ENCODE measurements at places on chromosomes 3 and 15.

GRCh38 chr15:28933710-28934445 lies 48.1 kb downstream of the APBA2 start:
- DNase-seq = no peak

GRCh38 chr3:34268032-34268709 lies 469.7 kb downstream of the PDCD6IP start:
- DNase-seq = no peak

DNA sequence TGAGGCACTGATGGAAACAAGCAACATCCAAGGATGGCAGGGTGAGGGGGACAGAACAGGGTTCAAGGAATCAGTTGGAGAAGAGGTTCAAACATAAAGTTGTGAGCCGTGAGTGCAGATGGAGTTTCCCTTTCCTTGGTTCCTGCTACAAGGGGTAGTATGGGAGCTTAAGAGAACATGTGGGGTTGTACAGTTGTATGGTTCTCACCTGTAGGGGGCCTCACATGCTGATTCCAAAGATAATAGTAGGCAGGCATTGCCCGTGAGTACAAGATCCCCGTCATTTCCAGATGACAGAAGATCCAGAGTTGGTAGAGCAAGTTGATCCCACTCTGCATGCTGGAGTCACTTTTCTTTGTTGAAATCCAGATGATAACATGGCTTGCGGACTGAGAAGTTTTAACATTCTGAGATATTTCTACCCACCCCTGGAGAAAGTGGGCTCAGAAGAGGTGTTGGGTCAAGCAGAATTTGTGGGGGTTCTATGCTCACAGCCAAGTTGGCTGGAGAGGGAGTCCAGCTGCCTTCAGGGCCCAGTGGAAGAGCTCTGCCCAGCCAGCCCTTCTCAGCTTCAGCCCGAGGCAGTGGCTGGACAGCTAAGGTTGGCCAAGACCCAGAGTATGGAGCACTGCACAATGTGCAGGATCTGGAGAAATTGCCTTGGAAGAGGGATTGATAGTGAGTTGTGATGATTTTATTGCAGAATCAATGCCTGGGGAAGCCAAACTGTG lies 141.8 kb downstream of the THSD4 start:
- no peak for DNase-seq

- no peak for DNase-seq
These were observed 194.0 kb upstream of the FEZF2 start for GRCh38 chr3:62567097-62568021.

- no peak for DNase-seq
These were observed 51.0 kb downstream of the TPRA1 start for GRCh38 chr3:127539366-127540060.

- DNase-seq = no peak
These were observed 103.4 kb downstream of the GSK3B start for GRCh38 chr3:119990888-119991287.

GRCh38 chr3:189947948-189948723 lies 172.6 kb downstream of the P3H2 start:
- DNase-seq = no peak

DNA sequence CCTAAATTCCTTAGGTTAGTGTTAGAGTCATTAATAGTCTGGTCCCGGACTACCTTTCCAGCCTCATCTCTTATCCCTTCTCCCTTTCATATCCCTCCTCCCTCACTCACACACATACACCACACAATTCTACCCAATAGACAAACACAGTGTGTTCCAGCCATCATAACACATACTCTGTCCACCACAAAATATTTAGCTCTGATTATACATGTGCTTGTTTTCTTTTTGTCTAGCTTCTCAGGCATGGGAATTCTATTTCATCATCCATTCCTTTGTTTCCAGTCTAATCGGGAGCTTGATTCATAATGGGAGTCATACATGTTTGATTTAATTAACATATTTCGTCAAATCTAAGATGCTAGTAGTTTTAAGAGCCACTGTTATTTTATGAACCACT lies 161.8 kb upstream of the BFSP2 start:
- DNase-seq = no peak

GRCh38 chr3:185763347-185764005 lies 61.4 kb downstream of the IGF2BP2 start:
- no peak for DNase-seq

DNA sequence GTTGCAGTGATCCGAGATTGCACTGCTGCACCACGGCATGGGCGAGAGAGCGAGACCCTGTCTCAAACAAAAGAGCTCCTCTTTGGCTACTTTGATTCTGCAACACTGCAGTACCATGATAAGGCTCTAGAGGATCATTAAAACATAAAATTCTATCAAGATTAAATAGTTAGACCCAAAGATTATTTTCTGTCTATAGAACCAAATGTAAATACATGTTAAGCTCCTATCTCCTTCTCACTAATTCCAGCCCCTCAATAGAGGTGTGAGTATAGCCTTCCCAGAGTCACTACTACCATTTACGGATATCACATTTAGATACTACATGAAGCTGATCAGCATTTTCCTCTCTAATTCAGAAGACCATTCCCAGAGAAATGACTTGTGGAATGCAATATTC lies 4.3 kb upstream of the MUC13 start:
- DNase-seq = no peak

- no peak for DNase-seq
These were observed 41.5 kb downstream of the TOPBP1 start for GRCh38 chr3:133620066-133620784.

Data from stimulated activated CD4-positive, alpha-beta T cell treated with anti-CD3 and anti-CD28 coated beads, Interleukin-1b, Interleukin-23, amount 100 ng/mL, for 24 hours (primary cell).